Memory B cell (primary cell): ENCODE measurements at places on chromosomes 7 and 10.

- H3K27ac ChIP-seq = no peak overlapping the region
- no peak for DNase-seq
- H3K36me3 ChIP-seq = no peaks in the 10 kb centered on the region
- no peak overlapping the region for H3K4me3 ChIP-seq
These were observed 76.3 kb downstream of the DKK1 start for GRCh38 chr10:52390388-52390787.

DNA sequence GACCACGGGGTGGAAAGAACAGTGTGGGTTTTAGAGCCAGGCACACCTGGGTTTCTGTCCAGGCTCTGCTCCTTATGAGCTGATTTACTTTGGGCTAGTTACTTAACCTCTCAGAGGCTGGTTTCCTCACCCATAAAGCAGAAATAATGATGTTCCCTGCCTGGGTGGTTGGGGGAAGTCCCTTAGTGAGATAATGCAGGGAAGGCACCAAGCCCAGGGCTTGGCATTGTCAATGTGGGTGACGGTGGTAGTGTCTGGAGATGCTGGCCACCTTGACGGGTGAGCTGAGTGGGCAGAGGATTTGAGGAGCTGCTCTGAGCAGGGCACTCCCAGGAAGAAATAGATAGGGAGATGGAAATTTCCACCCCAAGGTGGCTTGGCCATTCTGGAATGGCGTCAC is 65.2 kb downstream of the SH2D4B start:
- H3K36me3 ChIP-seq = no peaks in the 10 kb centered on the region
- no peak overlapping the region for H3K27ac ChIP-seq
- peaks cover 4% of the 10 kb centered on the region for H3K4me1 ChIP-seq
- no peak for DNase-seq
- H3K4me3 ChIP-seq = no peak overlapping the region

DNA sequence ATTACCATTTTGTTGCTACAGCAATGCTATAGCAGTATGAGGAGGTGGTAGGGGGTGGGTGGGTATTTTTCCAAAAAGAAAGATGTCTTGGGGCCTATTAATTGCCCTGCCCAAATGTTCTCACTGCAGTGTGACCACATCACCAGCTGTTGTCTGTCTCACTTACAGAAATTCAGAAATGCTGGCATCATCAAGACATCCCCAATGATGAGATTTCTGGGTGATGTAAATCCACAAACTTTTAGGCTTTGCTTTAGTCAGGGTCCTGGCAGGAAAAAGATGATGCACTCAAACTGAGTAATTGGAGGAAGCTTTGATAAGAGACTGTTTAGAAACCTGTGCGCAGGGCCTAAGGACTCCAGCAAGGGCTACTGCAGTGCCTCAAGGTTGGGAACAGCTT is 56.2 kb upstream of the OPN4 start:
- H3K4me1 ChIP-seq = no peaks in the 10 kb centered on the region
- no peak overlapping the region for H3K27ac ChIP-seq
- DNase-seq = no peak
- H3K4me3 ChIP-seq = no peak overlapping the region
- no peaks in the 10 kb centered on the region for H3K36me3 ChIP-seq

GRCh38 chr7:92422926-92423325 is 24.4 kb upstream of the GATAD1 start:
- no peak overlapping the region for H3K4me3 ChIP-seq
- no peaks in the 10 kb centered on the region for H3K36me3 ChIP-seq
- H3K27ac ChIP-seq = no peak overlapping the region
- H3K4me1 ChIP-seq = peaks cover 9% of the 10 kb centered on the region
- peaks cover 5% of the 10 kb centered on the region for H3K27me3 ChIP-seq
- DNase-seq = no peak

- DNase-seq = no peak
- H3K36me3 ChIP-seq = no peaks in the 10 kb centered on the region
- H3K27me3 ChIP-seq = peaks cover 2% of the 10 kb centered on the region
- H3K4me1 ChIP-seq = peaks cover 10% of the 10 kb centered on the region
These were observed 73.2 kb downstream of the SYPL1 start for GRCh38 chr7:106038916-106039315.

- DNase-seq = no peak
- H3K4me1 ChIP-seq = peaks cover 2% of the 10 kb centered on the region
These were observed 295.9 kb downstream of the TNS3 start for GRCh38 chr7:47285860-47286491.

DNA sequence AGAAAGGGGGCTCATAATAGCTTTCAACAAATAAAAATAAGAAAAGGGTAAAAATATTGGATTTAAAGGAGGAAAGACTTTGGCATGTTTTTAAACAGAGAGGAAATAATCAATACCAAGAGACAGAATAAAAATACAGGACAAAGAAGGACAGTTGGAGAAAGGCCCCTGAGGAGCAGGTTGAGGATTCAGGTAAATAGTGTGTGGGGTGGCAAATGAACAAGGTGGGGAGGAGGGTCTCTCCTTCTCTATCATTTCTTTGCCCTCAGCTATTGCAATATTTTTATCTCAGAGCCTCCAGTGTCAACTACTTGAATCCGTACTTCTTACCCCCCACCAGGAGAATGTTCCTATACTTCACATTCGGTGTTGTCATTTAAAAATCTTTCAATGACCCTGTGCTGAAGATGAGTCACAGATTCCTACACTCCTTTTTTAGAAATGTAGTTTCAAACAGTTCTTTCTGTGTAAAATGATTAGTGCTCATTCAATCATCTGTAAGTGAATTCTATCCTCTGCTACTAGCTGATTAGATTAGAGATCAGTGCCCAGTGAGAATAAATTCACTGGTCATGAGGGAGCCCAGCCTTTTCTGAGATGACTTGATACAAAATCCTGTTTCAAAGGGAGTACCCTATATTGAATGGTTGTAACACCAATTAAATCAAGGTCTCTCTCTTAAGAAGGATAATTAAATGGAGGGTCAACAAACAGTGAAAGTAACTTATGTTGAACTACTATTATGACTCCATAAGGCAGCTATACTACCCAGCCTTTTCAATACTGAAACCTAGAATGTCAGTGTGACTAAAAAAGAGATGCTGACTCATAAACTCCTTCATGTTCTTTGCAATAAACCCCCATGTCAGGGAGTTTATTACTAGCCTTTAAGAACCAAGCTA is 50.4 kb upstream of the WNT16 start:
- H3K4me1 ChIP-seq = peaks cover 26% of the 10 kb centered on the region
- H3K36me3 ChIP-seq = peaks cover 33% of the 10 kb centered on the region

DNA sequence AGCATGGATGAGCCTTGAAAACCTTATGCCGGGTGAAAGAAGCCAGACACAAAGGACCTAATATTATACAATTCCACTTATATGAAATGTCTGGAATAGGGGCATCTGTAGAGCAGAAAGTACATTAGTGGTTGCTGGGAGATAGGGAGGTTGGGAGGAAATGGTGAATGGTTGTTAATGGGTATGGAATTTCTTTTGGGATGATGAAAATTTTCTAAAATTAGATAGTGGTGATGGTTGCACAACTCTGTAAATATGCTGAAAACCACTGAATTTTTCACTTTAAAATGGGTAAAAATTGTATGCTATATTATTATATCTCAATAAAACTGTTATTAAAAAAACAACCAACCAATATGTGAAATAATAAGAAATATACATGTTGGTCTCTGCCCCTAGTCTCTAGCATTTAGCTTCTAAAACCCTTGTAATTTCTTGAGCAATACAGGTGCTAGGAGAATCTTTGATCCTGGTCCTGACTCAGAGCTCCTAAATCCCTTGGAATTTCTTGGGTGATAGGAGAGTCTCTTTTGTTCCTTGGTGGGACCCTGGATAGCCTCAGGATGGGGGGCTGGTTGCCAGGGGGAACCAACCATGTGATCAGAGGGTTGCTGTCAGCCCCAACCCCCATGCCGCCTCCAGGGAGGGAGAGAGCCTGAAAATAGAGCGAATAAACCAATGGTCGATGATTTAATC is 64.0 kb downstream of the TACR2 start:
- H3K4me1 ChIP-seq = peaks cover 16% of the 10 kb centered on the region
- peaks cover 5% of the 10 kb centered on the region for H3K36me3 ChIP-seq
- DNase-seq = no peak
- H3K27me3 ChIP-seq = no peaks in the 10 kb centered on the region

GRCh38 chr10:133194151-133194550 is 34.1 kb downstream of the KNDC1 start:
- no peaks in the 10 kb centered on the region for H3K36me3 ChIP-seq
- H3K27ac ChIP-seq = no peak overlapping the region
- no peak for DNase-seq
- no peaks in the 10 kb centered on the region for H3K4me1 ChIP-seq
- H3K4me3 ChIP-seq = no peak overlapping the region

- H3K4me3 ChIP-seq = no peak overlapping the region
- H3K36me3 ChIP-seq = no peaks in the 10 kb centered on the region
- peaks cover 8% of the 10 kb centered on the region for H3K27me3 ChIP-seq
These were observed 44.6 kb downstream of the SLC16A12 start for GRCh38 chr10:89490596-89491335.

DNA sequence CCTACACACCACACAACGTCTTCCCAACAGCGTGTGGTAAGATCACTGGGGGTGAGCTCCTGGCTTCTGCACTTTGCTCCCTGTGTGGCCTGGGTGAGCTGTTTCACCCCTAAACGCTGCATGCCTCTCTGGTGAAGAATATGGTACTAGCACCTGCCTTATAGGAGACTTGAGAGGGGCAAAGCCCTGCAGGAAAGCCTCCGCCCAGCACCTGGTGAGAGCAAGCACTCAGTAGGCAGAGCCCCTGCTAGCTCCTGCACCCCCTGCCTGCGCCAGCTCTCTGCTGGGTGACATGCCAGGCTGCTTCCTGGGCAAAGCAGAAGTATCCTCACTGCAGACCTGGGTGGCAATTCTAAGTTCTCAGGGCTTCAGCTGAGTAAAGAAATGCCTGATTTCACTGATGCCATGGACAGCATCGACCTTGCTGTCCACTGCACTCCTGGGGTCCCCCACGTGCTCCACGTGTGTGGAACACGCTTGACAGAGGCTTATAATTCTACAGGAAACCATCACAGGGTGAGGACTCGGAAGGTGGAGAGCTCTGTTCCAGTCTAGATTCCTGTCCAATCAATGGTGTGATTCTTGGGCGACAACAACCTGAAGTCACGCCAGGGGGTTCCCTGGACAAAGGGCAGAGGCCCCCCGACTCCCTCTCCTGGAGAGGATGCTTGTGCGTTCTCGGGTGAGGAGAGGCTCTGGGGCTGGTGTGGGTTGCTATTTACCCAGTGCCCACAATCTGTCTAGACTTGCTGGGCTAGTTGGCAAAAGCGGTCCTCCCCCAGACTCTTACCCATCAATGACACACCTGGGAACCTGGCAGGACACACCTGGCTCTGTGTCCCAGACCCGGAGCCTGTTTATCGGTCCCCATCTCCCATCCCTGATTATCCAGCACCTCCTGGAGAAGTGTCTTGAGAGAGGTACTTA is 5.0 kb upstream of the CALML5 start:
- no peak for DNase-seq
- no peaks in the 10 kb centered on the region for H3K36me3 ChIP-seq
- H3K4me3 ChIP-seq = no peak overlapping the region
- no peaks in the 10 kb centered on the region for H3K4me1 ChIP-seq

DNA sequence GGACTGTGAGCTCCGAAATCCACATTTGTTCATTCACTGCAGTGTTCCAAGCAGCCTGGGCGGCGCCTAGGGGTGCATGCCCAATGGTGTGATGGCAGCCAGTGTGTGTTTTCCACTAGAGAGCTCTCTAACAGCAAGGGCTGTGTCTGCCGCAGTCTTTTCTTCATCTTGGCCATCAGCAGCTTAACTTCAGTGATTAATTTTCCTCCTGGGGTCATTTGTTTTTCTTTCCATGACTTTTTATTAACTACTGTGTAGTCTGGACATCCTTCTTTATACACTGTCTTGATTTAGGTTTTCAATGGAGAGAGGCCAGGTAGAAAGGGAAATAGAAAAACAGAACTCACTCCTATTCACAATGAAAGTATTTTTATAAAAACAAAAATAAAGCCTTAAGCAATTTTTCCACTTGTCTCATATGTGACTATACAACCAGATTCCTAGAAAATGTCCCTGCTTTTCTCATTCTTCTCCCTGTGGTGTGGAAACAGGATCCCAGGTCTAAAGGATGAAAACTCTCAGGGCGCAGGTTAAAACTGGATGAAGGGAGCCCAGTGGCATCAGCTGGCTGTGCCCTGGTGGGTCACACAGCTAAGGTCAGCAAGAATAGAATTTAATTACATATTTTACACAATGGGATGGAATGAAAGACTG is 176.8 kb downstream of the PKD1L1 start:
- H3K27me3 ChIP-seq = no peaks in the 10 kb centered on the region
- H3K27ac ChIP-seq = no peak overlapping the region
- H3K4me3 ChIP-seq = no peak overlapping the region
- no peak for DNase-seq
- no peaks in the 10 kb centered on the region for H3K36me3 ChIP-seq

- DNase-seq = no peak
- no peak overlapping the region for H3K27ac ChIP-seq
- H3K4me1 ChIP-seq = no peaks in the 10 kb centered on the region
- no peaks in the 10 kb centered on the region for H3K27me3 ChIP-seq
These were observed 494.0 kb downstream of the MAGI2 start for GRCh38 chr7:78959477-78959876.

DNA sequence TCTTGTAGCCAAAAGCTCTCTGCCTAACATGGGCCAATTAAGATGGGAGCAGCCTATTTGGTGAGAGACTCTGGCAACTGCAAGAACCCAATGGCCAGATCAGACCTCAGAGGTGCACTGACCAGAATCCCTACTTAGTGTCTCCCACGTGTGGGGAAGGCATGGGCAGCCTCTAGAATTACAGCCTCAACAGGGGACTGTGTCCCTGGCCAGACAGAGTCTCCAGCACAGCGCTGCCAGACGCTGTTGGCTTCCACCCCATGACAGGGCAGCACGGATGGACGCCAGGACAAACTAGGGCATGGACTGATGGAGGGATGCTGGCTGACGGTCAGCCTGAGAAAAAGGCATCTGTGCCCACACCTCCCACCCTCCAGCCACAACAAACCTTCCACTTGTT is 729.3 kb upstream of the AUTS2 start:
- no peak for DNase-seq
- H3K27ac ChIP-seq = no peak overlapping the region
- H3K4me3 ChIP-seq = no peak overlapping the region
- H3K36me3 ChIP-seq = no peaks in the 10 kb centered on the region

DNA sequence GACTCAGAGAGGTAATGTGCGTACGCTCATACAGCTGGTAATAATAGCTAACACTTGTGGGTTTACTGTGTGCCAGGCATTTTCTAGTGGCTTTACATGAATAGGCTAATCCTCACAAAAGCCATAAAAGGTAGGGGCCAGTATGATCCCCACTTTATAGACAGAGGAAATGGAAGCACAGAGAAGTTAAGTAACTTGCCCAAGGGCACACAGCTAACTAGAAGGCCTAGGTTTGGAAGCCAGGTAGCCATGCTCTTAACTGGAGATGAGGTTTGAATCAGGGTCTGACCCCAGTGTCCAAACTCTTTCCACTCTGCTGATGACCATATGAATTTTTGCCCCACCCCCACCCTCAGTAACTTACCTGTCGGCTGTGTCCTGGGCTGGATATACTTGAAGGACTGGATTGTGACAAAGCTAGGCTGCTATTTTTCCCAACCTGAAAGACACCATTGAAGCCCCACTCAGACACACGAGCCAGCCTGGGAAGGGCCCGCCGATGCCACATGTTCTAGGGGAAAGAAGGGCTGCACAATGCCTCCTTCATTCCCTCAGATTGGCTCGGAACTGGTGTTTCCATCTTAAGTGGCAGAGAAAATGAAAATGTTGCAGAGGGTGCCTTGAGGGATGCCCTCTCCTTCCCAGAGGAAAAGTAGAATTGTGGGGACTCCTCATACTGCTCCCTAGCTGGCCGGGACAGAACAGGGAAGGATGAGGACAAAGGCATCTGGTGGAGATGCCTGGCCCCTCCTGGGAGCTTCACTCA is 29.1 kb upstream of the EFCAB10 start:
- DNase-seq = no peak
- no peaks in the 10 kb centered on the region for H3K27me3 ChIP-seq
- no peaks in the 10 kb centered on the region for H3K4me1 ChIP-seq
- peaks cover 18% of the 10 kb centered on the region for H3K36me3 ChIP-seq
- H3K4me3 ChIP-seq = no peak overlapping the region
- H3K27ac ChIP-seq = no peak overlapping the region
